Lower leg skin (tissue), 4 donors: ENCODE measurements at places on chromosomes 4 and X.
A peak's percentile ranks its signal among the peaks of the same experiment; 100 is the strongest.

GRCh38 chrX:107153005-107153404 is 34.4 kb upstream of the RBM41 start:
- DNase-seq = no peak

GRCh38 chr4:185275501-185275900 is 66.1 kb downstream of the SNX25 start:
- DNase-seq = no peak

- no peak for DNase-seq
Observed at GRCh38 chr4:100649417-100649816, 131.6 kb upstream of the EMCN start.

DNA sequence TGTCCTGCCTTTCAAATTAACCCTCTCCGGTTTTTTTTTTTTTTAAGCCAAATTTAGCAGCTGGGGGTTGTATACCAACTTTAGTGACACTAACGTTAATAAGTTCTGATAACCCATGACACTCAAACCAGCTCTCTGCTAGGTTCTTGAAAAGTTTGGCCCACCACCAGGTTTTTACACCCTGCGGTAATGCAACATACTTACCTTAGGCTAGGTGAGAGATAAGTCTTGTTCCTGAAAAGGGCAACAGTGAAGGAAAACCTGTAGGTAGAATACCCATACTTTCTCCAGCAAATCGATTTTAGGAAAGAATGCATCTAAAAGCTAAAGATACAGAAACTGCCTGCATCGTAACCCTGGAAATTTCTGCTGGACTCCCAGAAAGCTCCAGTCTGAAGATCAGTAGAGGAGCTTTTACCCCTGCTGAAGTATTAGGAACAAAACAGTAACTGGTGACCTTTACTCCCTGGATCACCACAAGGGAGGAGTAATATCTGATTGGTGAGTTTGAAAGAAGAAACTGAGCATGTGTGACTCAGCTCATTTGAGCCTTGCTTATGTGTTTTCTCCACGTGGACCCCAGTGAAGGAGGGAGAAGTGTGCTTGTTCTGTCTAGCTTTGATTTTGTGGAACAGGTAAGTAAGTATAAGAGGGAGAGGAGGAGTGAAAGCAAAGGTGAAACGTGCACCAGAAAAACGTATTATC is 34.4 kb upstream of the COX18 start:
- no peak for DNase-seq

DNA sequence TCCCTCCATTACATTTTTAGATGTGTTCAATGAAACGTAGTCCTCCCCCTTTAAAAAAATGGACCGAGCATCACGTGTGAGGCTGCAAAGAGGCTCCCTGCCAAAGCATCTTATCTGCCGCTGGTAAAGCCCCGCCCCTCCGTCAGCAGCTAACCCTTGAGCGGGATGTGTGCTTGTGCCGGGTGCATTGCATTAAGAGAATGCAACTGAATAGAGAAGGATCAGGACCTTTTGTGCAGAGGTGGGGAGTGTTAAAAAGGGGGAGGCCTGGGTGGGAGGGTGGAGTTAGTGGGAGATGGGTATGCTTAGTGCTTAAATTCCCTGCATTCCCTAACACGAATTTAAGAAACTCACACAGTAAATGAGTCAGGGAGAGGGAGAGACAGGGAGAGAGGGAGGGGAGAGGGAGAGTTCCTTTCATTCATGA is 66.0 kb downstream of the TBL1X start:
- DNase-seq = peak; percentile 27

- peak; percentile 62 for DNase-seq
Observed at GRCh38 chr4:23022032-23022431, 329.3 kb downstream of the GBA3 start.
